ENCODE measurements at places on chromosomes 2 and 18.

- DNase-seq: no peak
Observed at GRCh38 chr2:205166745-205167144, 515.6 kb upstream of the NRP2 start.

DNA sequence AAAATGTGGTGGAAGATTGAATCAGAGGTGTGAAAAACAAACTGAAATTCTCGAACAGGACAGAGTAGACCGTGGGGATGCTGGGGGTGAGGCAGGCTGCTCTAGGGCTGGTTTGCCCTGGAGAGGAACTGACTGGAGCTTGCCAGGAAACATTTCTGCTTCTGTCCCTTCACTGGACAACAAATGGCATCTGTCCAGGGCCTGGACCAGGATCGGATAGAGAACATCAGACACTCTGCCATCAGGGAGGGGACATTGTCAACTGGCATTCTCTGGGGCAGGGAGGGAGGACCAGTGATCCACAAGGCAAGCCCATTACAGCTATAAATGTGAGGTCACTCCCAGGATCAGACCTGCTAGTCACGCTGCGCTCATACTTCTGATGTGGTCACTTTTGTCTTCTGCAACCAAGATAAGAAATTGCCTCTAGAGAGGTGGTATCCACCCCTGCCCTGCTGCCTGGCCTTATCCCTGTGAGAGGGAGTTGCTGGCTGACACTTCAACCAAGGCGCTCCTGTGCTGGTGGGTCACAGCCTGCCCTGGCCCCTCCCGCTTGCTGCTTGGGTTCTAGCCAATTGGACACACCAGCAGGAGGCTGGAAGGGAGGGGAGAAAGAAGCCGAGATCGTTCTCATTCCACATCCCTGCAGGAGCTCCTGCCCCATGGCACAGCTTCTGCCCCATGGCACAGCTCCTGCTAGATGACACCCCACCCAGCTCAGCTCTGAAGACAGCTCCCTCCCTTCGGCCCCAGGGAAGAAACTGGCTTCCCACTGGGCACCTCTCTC lies 8.7 kb downstream of the NPPC start:
- no peak for DNase-seq

GRCh38 chr2:83573060-83573459 lies 886.0 kb downstream of the SUCLG1 start:
- DNase-seq: no peak

DNA sequence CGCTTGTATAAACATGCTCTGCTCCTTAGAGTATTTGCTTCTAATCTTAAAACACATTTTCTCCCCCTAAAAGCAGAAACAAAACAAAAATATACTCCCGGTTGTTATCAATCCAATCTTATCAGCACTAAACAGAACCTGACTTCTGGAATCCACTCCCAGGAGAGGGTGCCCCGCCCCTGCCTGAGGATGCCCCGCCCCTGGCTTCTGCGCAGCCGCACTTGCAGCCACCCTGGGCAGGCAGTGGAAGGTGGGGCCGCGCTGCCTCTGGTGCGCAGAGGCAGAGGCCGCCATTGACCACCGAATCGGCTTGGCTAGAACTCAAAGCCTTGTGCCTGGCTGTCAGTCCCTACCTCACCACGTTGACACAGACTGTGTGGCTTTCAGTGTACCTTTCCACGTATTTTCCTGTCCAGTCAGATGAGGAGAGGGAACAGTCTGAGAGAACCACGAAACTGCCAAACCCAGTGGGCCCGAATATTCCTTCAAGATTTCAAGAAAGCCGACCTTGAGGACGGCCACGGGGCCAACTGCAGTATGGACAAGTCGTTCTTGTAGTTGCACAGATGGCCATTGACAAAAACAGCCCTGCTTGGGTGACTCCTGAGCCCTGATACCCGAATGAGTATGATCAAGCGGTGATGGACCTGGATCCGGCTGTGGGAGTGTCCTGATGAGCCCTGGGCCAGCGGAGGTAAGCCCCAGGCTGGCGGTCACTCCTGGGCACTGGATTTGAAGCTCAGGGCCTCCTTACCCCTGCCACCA lies 46.2 kb upstream of the ARHGAP28 start:
- no peak for DNase-seq

- DNase-seq: no peak
Observed at GRCh38 chr18:574149-574860, 5.9 kb upstream of the CETN1 start.

- DNase-seq: no peak
Observed at GRCh38 chr2:81739966-81740365, 1435.4 kb upstream of the LRRTM1 start.

DNA sequence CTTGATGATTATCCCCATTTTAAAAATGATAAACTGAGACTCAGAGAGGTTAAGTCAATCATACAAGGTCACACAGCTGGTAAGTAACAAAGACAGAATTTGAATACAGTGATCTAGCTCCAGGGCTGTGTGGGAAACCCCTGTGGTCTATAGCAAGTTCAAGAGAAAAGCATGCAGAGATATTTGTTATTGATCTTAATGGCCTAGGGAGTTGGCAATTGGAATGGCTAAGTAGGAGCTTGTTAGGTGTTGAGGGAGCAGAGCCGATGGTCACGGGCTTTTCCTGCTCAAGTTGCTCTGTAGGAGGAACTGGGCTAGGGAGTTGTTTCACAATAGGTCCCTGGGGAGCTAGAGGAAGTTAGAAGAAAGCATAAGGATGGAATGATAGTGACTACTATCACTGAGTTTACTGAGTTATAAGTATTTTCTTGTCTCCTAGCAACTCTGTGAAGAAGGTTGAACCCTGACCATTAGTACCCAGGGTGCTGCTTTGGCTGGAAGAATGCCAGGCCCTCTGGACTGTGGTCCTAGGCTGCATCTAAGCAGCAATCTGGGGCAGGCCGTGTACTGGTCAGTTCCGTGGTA lies 30.0 kb downstream of the RNF125 start:
- no peak for DNase-seq

DNA sequence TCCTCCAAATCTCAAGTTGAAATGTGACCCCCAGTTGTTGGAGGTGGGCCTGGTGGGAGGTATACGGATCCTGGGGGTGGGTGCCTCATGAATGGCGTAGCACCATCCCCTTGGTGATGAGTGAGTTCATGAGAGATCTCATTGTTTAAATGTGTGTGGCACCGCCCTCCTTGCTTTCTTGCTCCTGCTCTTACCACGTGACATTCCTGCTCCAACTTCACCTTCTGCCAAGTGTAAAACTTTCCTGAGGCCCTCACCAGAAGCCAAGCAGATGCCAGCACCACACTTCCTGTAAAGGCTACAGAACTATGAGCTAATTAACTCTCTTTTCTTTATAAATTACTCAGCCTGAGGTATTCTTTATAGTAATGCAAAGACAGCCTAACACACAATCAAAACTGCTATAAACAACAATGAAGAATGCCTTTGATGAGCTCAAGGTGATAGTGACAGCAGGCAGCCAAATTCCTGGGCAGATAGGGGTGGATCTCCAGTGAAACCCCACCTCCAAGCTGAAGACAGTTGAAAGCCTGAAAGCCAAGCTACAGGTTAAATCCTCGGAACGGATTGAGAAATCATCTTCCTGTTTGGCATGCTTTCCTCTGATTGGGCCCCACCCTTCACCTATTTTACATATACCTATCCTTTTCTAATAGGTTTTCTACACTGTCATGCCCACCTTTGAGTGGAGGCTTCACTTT lies 26.9 kb downstream of the MCEE start:
- DNase-seq: no peak

- no peak for DNase-seq
Observed at GRCh38 chr18:45066886-45067285, 386.2 kb downstream of the SETBP1 start.

DNA sequence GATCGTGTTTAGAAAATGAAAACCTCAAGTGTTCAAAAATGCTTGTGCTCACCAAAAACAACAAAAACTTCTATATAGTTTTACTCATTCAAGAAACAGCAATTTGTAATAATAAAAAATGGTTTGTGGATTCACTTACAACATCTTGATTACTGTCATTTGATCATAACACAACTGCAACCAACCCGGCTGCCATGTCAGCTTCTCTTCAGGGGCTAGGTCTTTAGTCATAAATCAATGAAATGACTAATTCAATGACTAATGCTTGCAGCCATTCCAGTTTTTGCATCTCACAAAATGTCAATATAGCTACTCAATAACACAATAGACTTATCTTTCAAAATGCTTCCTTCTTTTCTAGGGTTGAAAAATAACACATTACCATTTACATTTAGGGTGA lies 128.0 kb downstream of the OLA1 start:
- no peak for DNase-seq

- DNase-seq: no peak
Observed at GRCh38 chr2:223566396-223566795, 35.8 kb downstream of the SCG2 start.

DNA sequence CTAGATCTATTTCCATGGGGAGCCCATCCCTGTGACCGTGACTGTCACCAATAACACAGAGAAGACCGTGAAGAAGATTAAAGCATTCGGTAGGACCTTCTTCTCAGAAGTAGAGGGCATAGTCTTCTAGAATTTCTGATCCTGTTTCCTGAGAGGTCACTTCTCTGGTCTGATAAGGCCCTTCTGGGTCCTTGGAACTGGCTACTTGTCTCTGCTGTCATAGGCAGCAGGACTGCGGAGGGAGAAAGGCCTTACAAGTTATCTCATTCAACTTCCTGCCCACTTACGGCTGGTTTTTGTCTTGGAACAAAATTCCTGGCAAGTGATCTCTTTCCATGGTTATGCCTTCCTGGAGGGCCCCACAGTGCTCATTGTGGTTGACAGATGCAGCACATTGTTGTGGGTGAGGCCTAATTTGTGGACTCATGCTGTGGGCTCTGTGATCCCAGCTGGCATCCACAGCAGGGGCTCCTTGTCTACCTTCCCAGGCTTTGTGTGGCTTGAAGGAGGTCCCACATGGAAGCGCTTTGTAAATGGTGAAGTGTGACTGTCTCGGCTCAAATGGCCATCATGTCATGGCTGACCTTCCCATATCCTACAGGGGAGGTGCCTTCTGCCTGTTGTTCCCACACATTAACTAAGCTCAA lies 22.0 kb downstream of the SAG start:
- no peak for DNase-seq

GRCh38 chr18:76450452-76451395 lies 44.3 kb downstream of the ZNF516 start:
- DNase-seq: peak; percentile 77

Measured in right kidney (tissue), 9 donors.